NCI-H2171 treated with DMSO at 0.1 percent for 48 hours (cell line): ENCODE measurements at places on chromosomes 1 and 21.

- no peak for DNase-seq
Measured at GRCh38 chr1:21570528-21570875, 61.3 kb downstream of the ALPL start.

DNA sequence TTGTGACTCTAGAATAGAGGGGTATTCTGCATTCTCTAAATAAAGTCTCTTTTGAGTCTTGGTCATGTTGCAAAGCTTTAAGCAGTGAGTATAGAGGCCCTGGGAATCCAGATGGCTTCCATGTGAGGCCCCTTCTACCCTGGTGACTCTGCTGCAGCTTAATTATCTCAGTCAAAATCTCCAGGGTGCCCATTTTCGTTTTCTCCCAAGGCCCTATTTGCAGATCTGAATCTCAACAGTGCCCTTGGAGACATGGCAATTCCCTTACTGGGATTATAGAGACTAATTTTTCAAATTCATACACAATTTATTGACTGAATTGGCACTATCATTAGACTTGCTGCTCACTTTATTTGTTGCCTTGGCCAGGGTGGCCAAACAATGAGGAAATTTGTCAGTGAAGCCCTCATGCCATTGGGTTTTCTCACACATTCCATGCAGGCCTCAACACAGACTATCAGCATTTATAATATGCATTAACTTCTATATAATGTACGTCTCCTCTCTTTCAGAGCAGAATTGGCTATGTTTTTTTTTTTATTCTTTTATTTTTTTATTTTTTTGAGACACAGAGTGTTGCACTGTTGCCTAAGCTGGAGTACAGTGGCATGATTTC, 35.1 kb downstream of the PROX1 start:
- DNase-seq = peak; percentile 33

DNA sequence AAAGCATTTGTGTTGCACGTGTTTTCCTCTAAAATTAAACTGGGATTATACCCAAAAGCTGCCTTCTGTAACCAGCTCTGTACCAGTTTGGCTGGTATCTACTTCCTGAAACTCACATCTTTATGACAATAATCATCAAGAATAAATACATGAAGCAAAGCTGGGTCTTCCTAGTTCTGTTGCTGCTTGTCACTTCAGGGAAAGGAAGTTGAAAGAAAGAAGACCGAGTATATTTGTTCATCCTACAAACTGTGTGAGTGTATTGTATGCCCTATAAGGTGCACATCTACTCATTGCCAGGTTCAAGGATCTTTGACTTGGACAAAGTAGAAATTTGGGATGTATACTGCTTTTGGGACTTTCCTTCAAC, 29.1 kb upstream of the IFNGR2 start:
- no peak for DNase-seq

DNA sequence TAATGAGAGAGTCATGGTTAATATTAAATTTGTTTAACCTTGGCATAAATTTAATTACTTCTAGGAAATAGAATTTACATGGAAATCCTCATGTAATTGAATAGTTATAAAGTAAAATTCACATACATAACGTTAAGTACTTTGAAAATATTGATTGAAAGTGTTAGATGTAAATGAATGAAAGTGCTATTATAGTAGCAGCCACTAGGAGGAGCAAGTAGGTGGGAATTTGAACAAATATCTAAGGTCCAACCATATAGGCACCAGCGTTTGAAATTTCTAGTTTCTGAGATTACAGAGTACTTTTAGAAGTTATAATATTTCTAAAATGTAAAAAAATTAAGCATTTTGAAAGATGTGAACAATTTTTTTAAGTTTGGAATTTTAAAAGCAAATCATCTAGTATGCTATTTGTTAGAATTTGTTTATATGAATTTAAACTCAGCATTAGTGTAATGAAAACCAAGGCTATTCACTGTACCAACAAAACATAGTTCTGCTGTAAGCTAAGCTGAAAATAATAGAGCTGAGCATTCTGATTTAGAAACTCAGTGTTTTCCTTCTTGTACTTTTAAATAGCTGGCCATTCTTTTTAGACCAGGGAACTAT, 3.3 kb downstream of the B3GALT2 start:
- DNase-seq = peak; percentile 75

DNA sequence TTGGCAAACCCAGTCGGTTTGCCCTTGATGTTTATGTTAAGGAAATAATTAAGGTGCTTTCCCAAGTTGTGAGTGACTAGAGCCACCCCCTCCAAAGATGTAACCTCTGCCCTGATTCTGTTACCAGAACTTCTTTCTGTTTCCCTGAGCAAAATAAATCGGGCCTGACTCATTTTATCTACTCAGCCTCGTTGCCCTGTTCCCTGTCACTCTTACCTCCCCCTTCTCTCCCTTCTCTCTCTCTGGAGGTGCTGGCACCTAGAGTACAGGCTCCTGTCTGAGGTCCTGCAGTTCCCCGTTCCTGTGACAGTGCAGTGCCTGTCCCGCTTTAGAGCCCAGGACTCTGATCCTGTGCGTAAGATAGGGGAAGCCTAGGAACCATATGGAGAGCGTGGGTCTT, 35.4 kb downstream of the CXADR start:
- DNase-seq = no peak

DNA sequence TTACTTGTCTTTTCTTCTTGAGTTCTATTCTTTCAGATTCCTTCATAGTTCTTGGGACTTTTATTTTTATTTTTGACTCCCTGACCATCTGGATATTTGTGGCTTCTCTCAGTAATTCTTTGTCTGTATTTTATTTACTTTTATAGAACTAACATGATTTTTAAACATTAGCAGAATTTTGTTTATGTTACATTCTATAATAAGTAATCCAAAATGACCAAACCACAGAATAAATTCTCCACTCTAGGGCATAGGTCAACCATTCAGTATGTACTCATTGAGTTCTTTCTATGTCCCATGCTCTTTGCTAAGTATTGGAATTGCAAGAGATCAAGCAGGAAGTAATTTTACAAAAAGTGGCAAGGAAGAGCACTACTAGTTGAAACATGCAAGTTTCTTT, 969.0 kb downstream of the TTLL7 start:
- DNase-seq = no peak

- DNase-seq = no peak
Measured at GRCh38 chr1:159152031-159152430, 19.4 kb upstream of the CADM3 start.

DNA sequence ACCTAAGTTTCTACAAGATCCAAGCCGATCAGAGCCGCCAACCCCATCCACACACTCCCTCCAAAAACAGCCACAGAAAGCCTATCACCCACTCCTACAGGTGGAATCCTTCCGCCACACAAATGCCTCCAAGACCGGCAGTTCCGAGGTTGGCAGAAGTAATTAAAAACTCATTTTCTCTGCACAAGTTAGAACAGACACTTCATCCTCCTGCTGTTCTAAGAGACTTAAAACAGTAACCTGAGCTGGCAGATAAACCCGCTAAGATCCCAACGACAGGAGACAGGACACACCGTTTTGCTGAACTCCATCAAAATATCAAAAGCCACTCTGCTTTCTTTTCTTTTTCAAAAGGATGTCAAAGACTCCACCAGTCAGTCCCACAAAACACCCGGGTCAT, 2.8 kb downstream of the SSBP3 start:
- DNase-seq = peak; percentile 42

GRCh38 chr1:116531917-116532316, 38.9 kb downstream of the CD58 start:
- DNase-seq = no peak

DNA sequence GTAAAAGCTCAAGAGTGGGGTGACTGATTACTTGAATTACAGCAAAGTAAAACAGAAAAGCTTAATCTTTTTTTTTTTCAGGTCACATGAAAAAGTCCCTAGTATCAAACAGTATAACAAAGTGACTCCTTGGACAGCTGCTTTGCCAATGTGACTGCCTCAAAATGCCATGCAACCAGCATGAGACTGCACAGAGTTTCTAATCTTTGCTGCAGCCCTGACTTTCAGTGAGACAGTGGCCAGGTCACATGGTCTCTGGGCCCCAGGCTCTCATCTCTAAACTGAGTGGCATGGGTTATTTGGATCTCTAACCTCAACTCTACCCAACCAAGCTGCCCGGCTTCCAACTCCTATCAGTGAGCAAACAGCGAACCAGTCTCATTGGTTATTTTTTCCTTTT, 169.0 kb downstream of the VAV3 start:
- DNase-seq = no peak

- DNase-seq = no peak
Measured at GRCh38 chr1:173266841-173267240, 59.7 kb upstream of the TNFSF4 start.

DNA sequence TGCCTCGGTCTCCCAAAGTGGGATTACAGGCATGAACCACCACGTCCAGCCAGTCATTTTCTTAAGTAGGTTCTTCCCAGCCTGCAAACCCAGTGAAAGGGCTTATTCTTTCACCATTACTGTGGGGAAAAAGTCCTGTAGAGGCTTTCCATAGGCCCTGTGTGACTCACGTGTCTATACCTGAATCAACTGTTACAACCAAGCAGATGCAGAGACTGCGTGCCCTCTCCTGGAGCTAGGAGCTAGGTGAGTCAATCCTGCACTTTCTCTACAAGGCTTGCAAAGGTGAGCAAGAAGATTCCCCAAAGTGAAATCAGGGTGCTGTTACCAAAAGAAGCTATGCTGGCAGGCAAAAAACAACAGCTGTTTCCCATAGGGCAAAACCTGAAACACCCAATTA, 13.8 kb upstream of the MPZL1 start:
- DNase-seq = no peak

- no peak for DNase-seq
Measured at GRCh38 chr1:14495996-14496395, 102.5 kb upstream of the KAZN start.
